ENCODE measurements at places on chromosomes 16 and 17. TPM values are rescaled to one million over a fixed set of nuclear protein-coding genes. Genes with fewer than 3 reads are reported as not detected.

Gene PTX4
- total RNA-seq: 0.22 TPM

Gene RUNDC3A
- total RNA-seq: not detected

Gene TMEM92
- not detected for total RNA-seq

Gene PRCD
- 34.4 TPM for total RNA-seq

DNA sequence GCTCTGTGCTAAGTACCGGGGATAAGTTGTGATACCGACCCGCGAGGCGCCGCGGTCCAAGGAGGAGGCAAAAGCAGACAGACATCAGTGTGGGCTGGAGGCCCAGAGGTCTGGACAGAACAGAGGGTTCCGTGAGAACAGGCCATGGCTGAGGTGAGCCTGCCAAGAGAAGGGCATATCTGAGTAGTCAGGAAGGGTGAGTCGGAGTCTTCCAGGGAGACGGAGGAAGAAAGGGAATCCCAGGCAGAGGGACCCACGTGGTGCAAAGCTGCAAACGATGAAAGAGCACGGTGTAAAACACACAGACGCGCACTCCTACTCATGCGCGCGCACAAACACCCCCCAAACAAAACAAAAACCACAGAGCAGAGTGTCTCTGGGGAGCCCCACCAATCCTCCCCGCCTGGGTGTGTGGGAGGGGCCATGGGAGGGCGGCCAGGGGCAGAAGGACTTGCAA is 18.1 kb downstream of the RHBDL3 start:
- DNase-seq: peak; percentile 42

DNA sequence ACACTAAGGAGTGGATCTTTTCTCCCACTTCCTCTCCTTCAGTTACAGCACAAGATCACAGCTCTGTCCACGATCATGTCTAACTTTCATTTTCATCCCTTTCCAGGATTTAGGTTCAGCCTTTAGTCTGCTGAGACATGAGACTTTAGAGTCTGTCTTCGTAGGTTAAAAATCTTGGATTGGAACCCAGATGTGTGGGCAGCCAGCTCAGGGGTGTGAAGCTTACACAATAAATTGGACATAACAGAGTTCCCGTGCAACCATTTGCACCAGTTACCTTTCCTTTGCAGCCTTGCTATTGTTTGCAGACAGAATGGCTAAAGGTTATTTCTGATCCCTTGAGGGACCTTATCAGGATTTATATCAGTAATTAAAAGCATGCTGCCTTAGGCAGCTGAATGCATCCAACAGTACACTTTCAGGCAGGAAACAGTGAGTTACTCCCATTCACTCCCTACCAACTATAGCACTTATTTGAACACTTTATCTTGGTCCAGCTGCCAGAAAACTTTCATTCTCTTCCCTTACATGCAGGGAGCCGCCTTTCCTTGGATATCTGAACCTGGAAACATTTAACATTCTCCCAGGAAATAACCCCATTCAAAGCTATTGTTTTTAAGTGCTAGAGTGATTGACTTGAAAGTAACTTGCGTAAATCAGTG is 87.3 kb downstream of the TMEM100 start:
- no peak for DNase-seq

DNA sequence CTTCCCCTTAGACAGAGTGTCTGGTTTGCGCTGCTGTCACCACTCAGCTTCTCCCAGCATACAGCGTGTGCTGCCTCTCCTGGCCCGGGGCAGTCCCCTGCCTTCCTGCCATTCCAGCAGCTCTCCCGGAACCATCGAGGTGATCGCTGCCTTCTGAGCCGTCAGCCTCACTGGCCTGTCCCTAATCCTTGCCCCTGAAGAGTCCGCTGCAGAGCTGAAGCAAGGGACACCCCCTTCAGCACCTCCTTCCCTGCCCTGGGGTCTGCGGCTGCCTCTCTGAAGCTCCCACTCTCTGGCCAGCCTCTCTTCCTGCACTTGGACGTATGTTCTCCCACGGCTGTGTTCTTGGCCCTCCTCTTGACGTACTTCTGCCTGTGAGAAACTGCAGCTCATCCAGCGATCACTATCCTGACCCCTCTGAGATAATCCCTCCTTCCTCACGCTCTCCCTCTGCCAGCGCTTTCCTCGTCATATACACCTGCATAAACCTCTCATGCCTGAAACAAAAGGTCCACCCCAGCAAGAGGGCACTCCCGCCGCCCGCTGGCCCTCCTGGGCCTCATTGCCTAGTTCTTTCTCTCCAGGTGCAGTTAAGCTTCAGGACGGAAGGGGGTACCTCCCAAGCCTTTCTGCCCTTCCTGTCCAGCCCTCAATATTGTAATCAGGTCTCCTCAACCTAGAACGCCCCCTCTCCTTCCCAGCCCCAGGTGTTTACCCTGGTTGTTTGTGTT is 220.6 kb upstream of the CHMP6 start:
- no peak for DNase-seq

GRCh38 chr16:57873218-57873617 is 70.9 kb upstream of the KIFC3 start:
- no peak for DNase-seq

- no peak for DNase-seq
Measured at GRCh38 chr17:51869387-51869786, 289.1 kb downstream of the CA10 start.

DNA sequence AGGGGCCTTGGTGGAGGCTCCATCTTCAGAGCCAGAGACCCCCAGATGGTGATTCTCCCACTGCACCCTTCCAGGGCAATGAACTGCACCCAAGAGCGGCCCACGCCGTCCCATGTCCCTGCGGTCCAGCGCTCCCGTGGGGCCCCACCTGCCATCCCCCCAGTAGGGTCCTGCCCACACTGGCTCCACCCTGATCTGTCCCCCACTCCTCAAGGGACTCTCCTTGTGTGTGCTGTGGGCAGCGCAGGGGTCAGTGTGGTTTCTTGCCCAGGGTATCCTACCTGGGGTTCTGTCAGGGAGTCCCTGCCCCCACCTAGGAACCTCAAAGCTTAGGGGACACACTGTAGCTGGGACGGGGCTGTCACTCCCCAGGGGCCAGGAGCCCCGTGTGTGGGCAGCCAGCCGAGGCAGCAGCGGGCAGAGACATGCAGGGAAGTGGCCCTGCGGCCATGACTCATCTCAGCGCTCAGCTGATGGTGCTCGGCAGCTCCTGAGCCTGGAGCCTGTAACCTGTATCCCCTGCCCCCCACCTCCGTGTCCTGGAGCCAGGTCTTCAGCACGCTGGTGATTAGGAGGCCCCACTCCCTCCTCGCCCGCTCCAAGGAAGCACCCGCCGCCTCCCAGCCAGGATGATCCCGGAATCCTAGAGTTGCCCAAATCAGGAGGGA is 35.7 kb upstream of the SSTR5 start:
- no peak for DNase-seq

DNA sequence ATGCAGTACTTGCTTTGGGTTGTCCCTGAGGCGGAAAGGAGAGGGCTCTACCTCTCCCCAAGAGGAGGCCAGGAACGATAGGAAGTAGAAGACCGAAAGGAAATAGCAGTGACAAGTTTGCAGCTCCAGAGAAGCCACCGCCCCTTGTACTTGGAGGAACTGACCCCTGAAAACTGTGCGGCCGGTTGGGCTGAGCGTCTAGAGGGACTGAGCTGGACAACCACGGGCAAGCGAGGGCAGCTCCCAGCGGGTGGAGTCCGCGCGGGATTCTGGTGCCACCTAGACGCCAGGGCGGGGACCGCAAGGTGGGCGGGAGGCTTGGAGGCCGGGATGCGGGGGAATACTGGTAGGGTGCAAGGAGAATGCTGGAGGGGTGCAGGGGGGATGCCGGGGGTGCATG is 1.3 kb upstream of the SLC6A4 start:
- peak; percentile 15 for DNase-seq

GRCh38 chr16:22397464-22397863 is 23.0 kb upstream of the CDR2 start:
- DNase-seq: no peak

GRCh38 chr16:90015586-90016338 is 3.5 kb downstream of the DBNDD1 start:
- no peak for DNase-seq

DNA sequence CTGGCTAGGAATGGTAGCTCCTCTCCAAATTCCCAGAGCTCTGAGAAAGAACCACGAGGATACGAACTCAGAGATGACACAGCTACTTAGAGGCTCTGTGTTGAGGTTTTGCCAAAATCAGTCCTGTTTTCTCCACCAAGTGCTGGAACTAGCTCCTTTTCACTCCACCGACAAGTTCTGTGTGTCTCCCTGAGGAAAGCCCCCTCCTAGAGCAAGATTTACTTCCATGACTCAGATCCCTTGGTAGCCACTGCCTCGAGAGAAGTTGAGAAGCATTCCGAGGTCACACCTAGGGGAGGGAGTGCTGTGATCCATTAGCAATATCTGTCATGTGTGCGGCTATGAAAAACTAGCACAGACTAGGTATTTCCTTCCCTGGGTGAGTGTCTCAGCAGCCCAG is 30.6 kb downstream of the IL21R start:
- no peak for DNase-seq

DNA sequence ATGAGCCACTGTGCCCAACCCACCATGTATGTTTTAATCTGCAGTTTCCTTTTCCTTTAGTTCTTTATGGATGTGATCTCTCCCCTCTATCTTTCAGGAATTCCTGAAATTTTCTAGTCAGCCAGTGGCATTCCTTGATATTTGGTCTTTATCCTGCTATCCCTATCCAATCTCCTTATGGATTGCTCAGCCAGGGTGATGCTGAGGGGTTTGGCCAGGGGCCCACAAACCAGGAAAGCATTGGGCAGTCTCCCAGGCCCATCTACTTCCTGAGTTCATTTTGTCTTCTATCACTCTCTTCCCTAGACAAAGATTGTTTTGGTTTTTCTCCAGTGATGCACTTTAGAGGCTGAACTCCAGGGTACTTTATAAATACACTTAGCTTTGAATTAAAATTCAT is 115.9 kb downstream of the KATNIP start:
- DNase-seq: no peak

- DNase-seq: no peak
Measured at GRCh38 chr16:27690608-27691007, 140.7 kb downstream of the KATNIP start.

DNA sequence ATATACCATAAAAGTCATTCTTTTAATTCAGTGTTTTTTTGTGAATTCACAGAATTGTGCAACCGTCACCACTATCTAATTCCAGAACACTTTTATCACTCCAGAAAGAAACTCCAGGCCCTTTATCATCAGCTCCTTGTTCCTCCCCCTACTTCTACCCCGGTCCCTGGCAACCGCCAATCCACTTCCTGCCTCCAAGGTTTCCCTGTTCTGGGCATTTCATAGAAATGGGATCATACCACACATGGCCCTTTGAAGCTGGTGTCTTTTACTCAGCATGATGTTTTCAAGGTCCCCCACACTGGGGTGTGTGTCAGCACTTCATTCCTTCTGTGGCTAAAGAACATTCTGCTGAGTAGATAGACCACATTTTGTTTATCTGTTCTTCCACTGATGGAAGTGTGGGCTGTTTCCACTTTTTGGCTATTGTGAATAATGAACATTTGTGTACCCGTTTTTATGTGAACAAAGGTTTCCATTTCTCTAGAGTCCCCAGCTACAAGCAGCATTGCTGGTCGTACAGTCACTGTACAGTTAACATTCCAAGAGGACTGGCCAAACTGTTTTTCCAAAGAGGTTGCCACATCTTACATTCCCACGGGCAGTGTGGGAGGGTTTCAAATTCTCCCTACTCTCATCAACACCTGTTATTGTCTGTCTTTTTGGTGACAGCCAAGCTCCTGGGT is 75.8 kb upstream of the ZNF469 start:
- DNase-seq: no peak

- no peak for DNase-seq
Measured at GRCh38 chr17:12789075-12789480, 220 bp upstream of the ARHGAP44 start.

GRCh38 chr17:78278139-78278741 is 46.8 kb downstream of the TMEM235 start:
- DNase-seq: no peak

- no peak for DNase-seq
Measured at GRCh38 chr16:88817785-88818574, 6.3 kb upstream of the APRT start.

DNA sequence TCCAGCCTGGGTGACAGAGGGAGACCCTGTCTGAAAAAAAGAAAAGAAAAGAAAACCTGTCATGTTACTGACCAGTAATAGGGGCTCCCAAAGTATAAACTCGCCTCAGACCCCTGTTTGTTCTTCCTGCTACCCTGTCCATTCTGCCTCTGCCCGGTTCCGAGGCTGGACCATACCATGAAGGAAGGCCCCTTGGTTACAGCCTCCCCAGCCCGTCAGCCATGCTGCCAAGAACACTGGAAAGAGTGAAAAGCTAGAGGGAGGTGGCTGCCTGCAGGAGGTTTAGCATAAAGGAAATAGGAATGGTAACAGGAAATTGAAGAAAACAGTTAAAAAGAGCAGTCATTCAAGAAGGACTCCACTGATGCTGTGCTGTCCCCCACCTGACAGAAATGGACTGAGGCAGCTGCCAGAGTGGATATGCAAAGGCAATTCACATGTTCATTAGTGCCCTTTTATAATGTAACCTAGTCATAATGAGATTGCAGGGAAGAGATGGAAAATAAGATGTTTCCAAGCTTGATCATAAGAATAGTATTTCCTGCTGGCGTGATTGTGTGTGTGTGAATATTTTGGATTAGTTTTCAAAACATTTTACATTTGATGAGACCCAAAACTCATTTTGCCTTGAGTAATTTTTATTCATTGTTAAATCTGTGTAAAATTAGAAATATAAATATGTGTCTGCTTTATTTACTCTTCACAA is 102.6 kb downstream of the GOSR1 start:
- no peak for DNase-seq

GRCh38 chr16:54216268-54216667 is 70.3 kb downstream of the IRX3 start:
- no peak for DNase-seq

DNA sequence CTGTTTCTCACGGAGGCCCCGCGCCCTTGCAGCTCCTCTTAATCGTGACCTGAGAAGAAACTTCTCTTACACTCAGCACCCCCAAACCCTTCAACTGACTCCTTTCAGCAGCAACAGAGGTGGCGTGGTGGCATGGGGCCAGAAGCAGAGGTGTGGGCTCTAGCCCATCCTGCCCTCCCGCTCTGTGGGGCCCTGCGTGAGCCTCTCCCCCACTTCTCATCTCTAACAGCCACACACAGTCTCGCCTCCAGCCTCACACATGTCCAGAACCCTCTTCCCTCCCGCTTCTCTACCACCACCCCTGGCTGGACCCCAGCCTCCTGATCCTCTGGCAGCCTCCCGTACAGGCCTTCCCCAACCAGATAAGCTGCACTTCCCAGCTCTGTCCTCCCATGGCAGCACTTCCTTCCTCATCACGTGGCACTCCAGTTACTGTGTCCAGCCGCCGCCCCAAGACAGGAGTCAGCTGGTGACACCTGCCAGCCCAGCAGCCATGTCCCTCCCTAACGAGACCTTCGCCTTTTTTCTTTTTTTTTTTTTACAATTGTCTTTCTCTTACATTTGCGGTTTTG is 30.5 kb downstream of the NSMCE1 start:
- DNase-seq: no peak

DNA sequence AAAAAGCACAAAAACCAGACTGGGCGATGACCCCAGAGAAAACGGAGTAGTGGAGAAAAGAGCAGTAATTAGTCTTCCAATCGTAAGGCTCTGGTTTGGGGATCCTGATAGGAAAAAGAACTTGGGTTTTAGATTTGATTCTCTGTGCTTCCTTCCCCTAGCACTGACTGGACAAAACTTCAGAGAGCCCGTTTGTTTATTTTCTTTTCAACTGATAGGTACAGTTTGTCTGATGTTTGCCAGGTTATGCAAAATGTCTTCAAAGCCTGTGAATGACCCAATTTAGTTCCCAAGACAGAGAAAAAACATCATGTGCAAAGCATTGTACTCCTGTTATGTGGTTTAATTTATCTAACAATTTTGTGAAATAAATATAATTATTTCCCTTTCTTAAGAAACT is 151.1 kb upstream of the COX10 start:
- DNase-seq: no peak

GRCh38 chr16:88341551-88342290 is 41.0 kb upstream of the ZNF469 start:
- no peak for DNase-seq
